ENCODE measurements at places on chromosomes 3 and 15. TPM values are rescaled to one million over a fixed set of nuclear protein-coding genes. Genes with fewer than 3 reads are reported as not detected.

- DNase-seq: no peak
- H3K36me3 ChIP-seq: no peaks in the 10 kb centered on the region
- H3K4me1 ChIP-seq: no peaks in the 10 kb centered on the region
- no peak overlapping the region for H3K27ac ChIP-seq
Measured at GRCh38 chr3:19216669-19217337, 68.5 kb downstream of the KCNH8 start.

- no peak for DNase-seq
- H3K27me3 ChIP-seq: no peaks in the 10 kb centered on the region
- H3K36me3 ChIP-seq: no peaks in the 10 kb centered on the region
- no peak overlapping the region for H3K4me3 ChIP-seq
- no peaks in the 10 kb centered on the region for H3K4me1 ChIP-seq
- no peak overlapping the region for H3K27ac ChIP-seq
Measured at GRCh38 chr15:93459396-93459795, 370.4 kb upstream of the RGMA start.

Gene GPR149
- not detected for total RNA-seq

DNA sequence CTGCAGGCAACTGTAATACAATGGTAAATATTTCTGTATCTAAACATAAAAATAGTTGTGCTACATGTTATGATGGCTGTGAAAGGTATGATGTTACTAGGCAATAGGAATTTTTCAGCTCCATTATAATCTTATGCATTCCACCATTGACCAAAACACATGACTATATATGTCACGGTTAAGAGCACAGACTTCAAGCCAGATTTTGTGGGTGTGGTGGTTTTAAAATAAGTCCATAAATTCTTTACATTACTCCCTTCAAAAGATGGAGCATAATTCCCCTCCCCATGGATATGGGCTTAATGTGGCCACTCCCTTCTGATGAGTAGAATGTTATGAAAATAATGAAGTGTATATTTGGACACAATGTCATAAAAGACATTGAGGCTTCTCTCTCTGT, 88.4 kb upstream of the TBC1D5 start:
- no peaks in the 10 kb centered on the region for H3K36me3 ChIP-seq
- H3K27ac ChIP-seq: no peak overlapping the region
- H3K27me3 ChIP-seq: no peaks in the 10 kb centered on the region
- no peak for DNase-seq
